ENCODE measurements at places on chromosomes 6 and 20. TPM values are rescaled to one million over a fixed set of nuclear protein-coding genes. Genes with fewer than 3 reads are reported as not detected.

The MYO6 gene
- 58.1 TPM for total RNA-seq

The SPATA2 gene
- 0.65 TPM for total RNA-seq

The PCIF1 gene
- 7.3 TPM for total RNA-seq

The BPI gene
- total RNA-seq = not detected

The PPP1R14C gene
- total RNA-seq = not detected

The ULBP1 gene
- total RNA-seq = 0.16 TPM

The SYCP2 gene
- 0.49 TPM for total RNA-seq

The PLG gene
- total RNA-seq = under 0.01 TPM

The TIAM2 gene
- 20.6 TPM for total RNA-seq

The VIP gene
- 0.16 TPM for total RNA-seq

The ADGRF1 gene
- not detected for total RNA-seq

The LY6G6D gene
- not detected for total RNA-seq

The KCNG1 gene
- 3.4 TPM for total RNA-seq

The LHFPL5 gene
- total RNA-seq = not detected

The SLC24A3 gene
- 0.16 TPM for total RNA-seq

The TFAP2D gene
- total RNA-seq = not detected

The HLA-DQA2 gene
- not detected for total RNA-seq

The HLA-F gene
- 73.2 TPM for total RNA-seq

The LINC00237 gene
- total RNA-seq = not detected

The OR12D3 gene
- total RNA-seq = not detected

The ZSCAN26 gene
- 12.0 TPM for total RNA-seq

The DUSP15 gene
- 0.57 TPM for total RNA-seq

The BTN3A1 gene
- 11.8 TPM for total RNA-seq

The TMC2 gene
- total RNA-seq = not detected

The SLC35D3 gene
- total RNA-seq = not detected

The SLPI gene
- total RNA-seq = not detected

The SSR1 gene
- total RNA-seq = 24.4 TPM

The ARG1 gene
- total RNA-seq = not detected

The EEF1A1 gene
- total RNA-seq = 17,729 TPM

The TBX18 gene
- total RNA-seq = 31.0 TPM

The TULP1 gene
- not detected for total RNA-seq

The SAMD5 gene
- total RNA-seq = 0.65 TPM

The C20orf202 gene
- not detected for total RNA-seq

The NHLRC1 gene
- 1.2 TPM for total RNA-seq

The CALHM4 gene
- 0.25 TPM for total RNA-seq

The MAP7 gene
- 0.63 TPM for total RNA-seq

The CNR1 gene
- 0.19 TPM for total RNA-seq

The DCBLD1 gene
- 21.3 TPM for total RNA-seq

The SLC26A8 gene
- not detected for total RNA-seq

The SNAP25 gene
- 0.25 TPM for total RNA-seq

The E2F1 gene
- total RNA-seq = 9.4 TPM

The KIF13A gene
- total RNA-seq = 56.0 TPM

The PHACTR1 gene
- total RNA-seq = 2.7 TPM

The CRISP2 gene
- total RNA-seq = not detected

The STX11 gene
- total RNA-seq = 16.4 TPM

The CDSN gene
- total RNA-seq = not detected

The MCM9 gene
- 19.6 TPM for total RNA-seq

The LCA5 gene
- total RNA-seq = 3.3 TPM

The HS3ST5 gene
- total RNA-seq = not detected

The SNX21 gene
- 10.2 TPM for total RNA-seq
